ENCODE measurements at places on chromosomes 12 and 14.

DNA sequence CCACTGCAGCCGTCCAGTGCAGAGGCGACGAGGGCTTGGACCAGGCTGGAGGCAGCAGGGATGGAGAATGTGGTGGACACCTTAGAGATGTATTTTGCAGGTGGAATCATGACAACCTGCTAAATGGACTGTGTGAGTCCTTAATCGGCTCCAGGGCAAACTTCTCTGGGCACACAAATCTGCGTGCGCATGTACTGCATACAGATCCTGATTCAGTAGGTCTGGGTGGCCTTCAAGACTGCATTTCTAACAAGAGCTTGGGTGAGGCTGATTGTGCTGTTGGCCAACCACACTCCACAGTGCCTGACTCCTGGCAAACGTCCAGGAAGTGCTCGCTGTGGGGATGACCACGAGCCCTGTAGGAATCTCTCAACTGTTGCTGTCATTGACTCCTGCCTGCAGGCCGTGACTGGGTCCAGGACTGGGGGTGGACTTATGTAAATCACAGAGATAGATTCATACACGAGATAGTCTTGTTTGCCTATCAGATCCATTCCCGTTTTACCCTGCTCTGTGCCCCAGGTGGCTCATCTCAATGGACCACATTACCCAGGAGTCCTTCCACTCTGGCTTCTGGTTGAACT, 27.2 kb downstream of the JDP2 start:
- DNase-seq: no peak

DNA sequence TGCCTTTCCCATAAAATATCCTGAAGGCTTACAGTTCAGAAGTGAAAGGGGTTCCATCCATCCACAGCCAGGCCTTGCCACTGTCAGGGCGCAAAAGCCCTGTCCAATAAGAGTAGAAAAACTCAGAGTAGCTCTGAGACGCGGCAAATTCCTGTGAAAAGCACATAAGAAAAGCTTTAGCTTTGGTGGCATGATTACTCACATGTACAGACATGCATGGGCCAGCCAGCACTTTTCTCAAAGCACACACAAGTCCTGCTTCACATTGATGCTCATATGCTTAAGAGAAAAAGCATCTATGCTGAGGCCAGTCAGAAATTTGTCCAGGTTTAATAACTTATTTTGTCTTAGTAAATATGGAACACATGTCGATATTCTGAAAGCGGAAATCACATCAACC, 25.5 kb downstream of the CLEC1A start:
- DNase-seq: no peak

DNA sequence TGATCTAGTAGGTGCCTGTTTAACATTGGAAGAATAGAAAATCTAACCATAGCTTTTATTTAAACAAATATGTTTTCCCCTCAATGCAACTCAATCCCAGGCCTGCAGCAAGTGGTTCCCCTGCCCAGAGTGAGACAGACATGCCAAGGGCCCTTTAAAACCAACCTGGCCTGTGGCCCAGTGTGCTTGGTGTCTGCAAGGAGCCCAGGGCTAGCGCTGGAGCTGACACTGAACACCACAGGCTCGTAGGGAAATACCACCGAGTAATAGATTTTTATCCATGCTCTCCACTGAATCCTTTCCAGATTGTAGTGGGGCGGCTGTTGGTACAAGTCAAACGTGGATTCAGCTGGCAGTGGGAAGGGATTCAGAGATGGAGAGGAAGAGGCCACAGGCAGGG, 95.6 kb upstream of the NRXN3 start:
- no peak for DNase-seq

- DNase-seq: no peak
Measured at GRCh38 chr14:97948841-97949240, 1151.7 kb downstream of the VRK1 start.

DNA sequence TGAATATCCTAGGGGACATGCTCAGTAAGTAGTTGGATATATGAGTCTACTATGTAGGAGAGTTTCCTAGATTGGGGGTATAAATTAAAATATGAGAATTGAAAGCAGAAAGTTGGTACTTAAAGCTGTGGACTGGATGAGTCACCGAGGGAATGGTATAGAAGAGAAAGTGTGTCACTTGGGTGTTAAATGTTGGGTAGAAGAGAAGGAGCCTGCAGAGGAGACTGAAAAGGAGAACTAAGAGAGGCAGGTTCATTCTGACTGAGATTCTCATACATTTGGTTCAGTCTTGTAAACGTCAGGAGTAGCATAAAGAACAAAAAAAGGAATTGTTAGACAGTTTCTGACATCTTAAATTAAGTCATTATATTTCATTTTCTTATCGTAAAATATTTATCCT, 19.9 kb downstream of the LRRC9 start:
- DNase-seq: no peak

Data from stimulated activated CD4-positive, alpha-beta T cell treated with anti-CD3 and anti-CD28 coated beads, Interleukin-4, amount 100 ng/mL, for 48 hours (primary cell).